ENCODE measurements at places on chromosomes 3 and 15. TPM values are rescaled to one million over a fixed set of nuclear protein-coding genes. Genes with fewer than 3 reads are reported as not detected.

DNA sequence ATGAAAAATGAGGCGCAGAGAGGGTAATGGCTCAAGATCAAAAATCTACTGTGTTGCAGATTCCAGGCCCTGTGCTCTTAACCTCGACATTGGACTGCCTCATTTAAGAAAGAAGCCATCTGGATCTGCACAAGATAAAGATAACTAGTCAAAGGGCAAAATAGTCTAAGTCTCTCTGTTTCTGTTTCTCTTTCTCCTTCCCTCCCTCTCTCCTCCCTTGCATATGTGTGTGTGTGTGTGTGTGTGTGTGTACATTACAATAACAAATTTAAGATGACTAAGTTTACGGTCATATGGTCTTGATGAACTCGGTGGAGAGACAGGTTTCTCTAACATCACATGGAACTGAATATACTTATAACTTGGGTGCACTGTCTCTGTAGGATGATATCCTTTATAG is 69.2 kb downstream of the MEIS2 start:
- no peak for DNase-seq

DNA sequence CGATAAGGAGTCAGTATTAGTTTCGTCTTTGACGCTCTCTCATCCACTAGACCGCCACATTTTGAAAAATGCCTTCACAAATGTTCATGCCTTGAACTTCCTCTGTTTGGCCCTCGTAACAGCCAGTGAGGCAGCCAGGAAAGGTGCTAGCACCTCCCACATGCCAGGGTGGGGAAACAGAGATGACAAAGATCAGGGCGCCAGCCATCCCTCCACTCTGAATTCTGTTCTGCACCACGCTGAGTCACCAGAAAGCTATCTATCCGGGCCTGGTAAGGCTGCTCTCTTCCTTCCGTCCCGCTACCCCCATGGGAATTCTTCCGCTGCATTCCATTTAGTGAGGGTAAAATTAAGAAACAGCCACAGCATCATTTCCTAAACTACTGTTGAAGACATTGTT is 31.3 kb upstream of the BCL2L10 start:
- DNase-seq, result no peak

- DNase-seq, result no peak
Observed at GRCh38 chr3:122938783-122939425, 88.7 kb downstream of the SEMA5B start.

GRCh38 chr15:75368689-75369239 is 357 bp upstream of the MAN2C1 start:
- no peak for DNase-seq

DNA sequence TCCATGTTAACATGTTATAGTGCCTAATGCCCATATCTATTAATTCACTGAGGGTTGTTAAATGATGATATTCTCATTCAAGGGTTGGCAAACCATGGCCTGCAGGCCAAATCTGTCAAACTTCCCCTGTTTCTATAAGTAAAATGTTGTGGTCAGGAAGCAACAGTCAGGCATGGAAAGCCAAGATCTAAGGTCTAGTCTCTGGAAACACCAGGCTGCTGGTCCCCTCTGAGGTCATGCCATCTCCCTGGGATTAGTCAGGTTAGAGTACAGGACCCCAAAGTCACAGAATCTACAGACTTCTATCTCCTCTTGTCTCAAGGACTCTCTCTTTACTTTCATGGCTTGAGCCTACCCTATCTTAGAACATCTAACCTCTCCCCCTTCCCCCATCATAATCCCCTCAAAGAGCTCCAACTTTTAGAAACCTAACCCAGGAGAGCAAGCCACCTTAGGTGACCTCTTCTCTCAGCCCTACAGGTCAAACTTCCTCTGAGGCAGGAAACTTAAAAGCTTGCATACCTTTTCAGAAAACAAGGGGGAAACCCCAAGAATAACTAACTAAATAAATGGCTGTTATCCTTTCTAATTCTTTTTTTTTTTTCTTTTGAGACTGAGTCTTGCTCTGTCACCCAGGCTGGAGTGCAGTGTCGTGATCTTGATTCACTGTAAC is 15.3 kb upstream of the HERC1 start:
- DNase-seq, result no peak

DNA sequence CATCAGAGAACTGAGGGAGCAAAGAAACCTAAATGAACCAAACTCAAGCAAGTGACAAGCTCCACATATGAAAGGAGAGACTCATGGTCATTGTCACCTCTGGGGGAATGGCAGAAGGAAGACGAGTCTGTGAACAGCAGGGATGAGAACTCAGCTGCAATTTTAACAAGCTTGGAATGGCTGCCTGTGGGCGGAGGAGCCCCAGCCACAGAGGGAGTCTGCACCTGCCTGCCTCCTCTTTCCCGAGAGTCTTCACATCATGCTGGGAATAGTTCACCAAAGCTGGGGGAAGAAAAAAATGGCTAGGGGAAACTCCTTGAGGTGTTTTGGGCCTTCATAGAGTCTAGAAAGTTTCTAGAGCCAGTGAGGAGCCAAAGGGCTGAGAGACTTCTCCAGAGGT is 21.3 kb upstream of the BHLHE40 start:
- no peak for DNase-seq

GRCh38 chr3:171420667-171421066 is 39.5 kb downstream of the TNIK start:
- DNase-seq, result no peak

DNA sequence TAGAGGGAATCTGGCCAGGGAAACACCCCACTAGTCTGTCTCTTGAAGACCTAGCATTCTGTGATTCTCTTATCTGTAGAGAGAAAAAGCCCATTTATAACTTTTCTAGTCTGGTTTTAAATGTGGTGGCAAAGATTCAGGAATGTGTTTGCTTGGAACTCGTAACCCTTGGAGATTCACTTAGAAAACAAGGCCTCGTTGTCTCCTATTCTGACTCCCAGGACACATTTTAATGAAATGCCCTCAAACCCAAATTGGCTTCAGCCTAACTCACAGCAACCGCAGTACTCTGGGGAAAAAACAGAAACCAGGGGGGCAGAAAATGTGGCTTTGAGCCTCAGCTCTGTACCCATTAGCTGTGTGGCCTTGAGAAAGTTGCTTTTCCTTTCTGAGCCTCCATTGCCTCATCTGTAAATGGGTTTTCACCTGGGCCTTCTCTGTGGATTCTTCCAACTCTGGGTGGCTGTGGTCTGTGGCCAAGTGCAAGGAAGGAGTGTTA is 36.5 kb downstream of the RPLP1 start:
- no peak for DNase-seq

GRCh38 chr15:63212050-63213004 is 22.9 kb downstream of the RAB8B start:
- DNase-seq, result no peak

DNA sequence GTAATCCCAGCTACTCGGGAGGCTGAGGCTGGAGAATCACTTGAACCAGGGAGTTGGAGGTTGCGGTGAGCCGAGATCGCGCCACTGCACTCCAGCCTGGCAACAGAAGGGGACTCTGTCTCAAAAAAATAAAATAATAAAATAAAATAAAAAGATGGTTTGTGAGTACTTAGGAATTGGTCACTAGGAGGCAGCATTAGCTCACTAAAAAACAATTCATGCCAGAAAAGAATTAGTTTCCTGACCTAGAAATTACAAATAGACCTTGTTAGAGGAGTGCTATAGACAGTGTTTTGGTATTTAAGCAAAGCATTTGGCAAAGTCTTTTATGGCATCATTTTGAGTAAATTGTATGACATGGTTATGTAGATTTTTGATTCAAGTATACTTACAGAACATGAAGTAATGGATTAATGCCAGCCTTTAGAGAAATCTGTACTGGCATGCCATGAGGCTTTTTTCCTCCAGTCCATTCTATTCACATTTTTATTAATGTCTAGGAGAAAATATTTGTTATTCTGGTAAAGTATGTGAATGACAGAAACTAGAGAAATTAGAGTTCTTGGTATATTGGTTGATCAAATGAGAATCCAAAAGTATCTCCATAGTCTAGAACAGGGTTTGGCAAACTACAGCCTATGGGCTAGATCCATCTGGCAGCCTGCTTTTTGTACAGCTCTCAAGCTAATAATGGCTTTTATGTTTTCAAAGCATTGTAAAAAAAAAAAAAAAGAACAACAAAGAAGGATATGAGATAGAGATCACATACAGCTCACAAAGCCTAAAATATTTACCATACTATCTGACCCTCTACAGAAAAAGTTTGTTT is 81.6 kb downstream of the LRRC49 start:
- no peak for DNase-seq

DNA sequence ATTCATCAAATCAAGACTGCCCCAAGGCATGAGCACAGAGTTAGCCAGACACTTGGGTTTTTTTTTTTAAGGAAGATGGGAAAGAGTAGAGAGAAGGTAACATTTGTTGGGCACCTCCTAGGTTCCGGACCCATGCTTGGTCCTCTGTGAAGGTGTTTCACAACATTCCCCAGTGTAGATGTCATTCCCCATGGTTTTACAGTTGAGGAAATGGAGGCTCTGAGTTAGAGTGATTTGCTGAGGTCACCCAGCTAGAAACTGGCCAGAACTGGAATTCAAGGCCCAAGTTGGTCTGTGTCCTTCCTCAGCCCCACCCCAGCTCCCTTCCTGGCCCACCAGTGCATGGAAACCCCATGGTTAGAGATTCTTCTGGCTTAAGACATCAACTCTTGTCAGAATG is 19.9 kb downstream of the WNT7A start:
- DNase-seq, result no peak

DNA sequence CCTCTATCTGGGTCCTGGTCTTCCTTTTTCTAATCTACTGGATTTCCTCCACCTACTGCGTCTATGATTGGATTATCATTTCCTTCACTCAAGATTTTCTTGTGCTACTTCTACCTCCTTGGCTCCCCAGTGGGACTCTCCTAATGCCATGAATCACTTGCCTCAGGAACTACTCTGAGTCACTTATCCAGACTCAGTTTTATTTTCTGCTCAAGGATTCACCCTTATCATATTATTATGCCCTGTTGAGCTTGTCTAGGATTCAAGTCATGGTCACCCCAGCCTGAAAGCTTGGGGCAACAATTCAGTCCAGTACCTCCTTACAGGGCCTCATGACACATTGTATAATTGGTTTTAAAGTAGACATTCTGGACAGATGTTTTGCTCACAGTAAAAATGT is 968.1 kb downstream of the ROBO1 start:
- DNase-seq, result no peak

DNA sequence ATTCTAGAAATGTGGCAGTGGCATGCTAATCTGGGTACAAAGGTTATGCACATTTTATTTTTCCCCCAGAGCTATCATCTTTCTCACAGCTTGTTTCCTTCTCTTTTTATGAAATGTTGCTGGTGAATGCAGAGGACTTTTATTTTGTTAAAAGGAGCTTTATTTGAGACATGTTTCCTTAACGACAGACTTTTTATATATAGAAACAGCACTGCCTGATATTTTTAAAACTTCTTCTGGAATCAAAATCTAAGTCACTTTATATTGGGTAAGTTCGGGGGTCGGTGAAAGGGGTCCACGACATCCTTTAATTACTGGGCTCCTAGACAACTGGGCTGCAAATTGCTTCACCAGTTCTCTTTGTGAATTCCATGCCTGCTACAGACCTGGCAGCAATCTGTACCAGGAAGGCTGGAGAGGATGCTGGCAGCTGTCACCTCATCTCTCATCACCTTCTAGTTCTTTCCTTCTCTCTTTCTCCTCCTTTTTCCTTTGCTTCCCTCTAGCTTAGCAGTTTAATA is 464.7 kb downstream of the PDCD6IP start:
- DNase-seq, result no peak

DNA sequence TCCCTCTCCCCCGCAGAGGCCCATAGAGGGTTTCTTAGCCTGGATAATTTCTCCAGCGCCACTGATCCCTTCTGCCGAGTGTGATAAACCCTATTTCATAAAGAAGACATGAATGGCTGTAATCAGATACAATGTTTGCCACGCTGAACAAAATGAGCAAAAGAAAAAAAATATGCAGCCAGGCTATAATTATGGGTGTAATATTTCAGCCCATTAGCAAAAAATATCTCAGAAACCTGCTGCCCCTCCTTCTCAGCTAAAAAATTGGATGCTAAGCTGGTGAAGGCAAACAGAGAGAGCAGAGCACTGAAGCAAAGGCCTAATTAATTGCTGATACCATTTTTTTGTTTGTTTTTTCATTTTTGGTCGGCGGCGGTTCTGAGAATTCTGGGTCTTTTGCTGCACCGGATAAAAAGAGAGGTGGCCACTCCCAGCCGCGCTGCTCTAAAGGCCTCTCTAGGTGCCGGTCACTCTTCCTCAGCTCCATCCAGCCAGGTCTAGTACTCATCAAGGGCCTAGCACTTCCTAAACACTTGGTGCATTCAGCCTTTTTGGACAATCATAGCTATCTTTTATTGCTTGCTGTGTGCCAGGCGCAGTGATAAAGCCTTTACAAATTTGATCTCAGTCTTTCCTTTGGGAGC is 128.7 kb upstream of the TLE3 start:
- DNase-seq, result no peak

GRCh38 chr3:70703305-70704102 is 391.1 kb upstream of the MDFIC2 start:
- no peak for DNase-seq

DNA sequence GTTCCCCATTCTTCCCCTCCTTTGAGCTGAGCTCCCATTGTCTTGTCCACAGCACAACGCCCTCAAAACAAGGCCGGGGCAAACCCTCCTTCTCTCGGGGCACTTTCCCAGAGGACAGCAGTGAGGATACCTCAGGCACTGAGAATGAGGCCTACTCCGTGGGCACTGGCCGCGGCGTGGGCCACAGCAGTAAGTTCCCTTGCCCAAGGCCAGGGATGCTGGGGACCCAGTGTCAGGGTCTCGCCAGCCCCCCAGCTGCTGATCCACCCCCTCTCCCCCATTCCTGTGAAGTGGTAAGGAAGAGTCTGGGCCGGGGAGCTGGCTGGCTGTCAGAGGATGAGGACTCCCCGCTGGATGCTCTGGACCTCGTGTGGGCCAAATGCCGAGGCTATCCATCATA is 4.2 kb upstream of the OGG1 start:
- DNase-seq, result no peak

DNA sequence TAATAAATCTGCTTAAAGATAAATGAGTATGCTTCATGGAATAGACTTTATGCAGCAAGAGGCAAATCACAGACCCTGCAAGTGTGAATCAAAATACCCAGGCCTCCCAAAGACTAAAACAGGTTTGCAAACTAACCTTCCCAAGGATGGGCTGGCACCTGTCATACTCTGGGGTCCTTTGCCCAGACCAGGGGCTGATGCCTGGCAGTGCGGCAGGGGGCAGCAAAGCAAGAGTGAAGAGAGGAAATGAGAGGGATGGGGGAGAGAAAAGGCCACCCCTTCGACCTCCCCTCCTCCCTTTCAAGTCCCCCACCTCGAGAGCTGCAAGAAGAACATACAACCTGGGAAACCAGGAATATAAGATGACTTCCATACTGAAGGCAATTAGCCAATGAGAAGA is 31.8 kb downstream of the XXYLT1 start:
- no peak for DNase-seq

GRCh38 chr15:73996939-73997338 is 2.4 kb downstream of the PML start:
- no peak for DNase-seq

GRCh38 chr3:177352424-177352823 is 155.1 kb upstream of the TBL1XR1 start:
- no peak for DNase-seq

Gene DPPA2
- total RNA-seq, result not detected

Gene IL17RD
- 6.7 TPM for total RNA-seq

Gene DNAH1
- total RNA-seq, result 22.4 TPM

Gene CCDC80
- 5.4 TPM for total RNA-seq

Gene CCDC33
- not detected for total RNA-seq

Gene A4GNT
- total RNA-seq, result not detected

Gene CCR9
- total RNA-seq, result not detected

Gene SLCO3A1
- total RNA-seq, result 68.3 TPM

Data from dorsolateral prefrontal cortex (tissue), 122 donors.